Esophagus squamous epithelium (tissue), 5 donors: ENCODE measurements at places on chromosomes 1 and 21.

GRCh38 chr1:112927462-112927990, 28.5 kb downstream of the SLC16A1 start:
- no peak for DNase-seq

DNA sequence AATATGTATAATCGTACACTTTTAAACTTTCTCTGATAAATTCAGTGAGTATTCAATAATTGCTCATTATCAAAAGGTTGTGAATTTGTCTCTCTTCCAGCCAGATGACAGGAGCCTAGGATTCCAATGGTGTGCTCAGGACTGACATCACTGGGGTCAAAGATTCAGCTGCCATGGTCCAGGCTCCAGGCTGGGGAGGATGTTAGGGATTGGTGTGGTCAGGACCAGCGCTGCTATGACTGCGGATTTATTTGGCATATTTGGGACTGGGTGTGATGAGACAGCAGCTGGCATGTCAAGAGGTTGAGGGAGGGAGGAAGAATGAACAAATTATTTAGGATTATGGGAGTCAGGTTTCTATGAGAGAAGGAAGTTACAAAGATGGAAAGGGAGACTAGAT, 48.2 kb upstream of the ABCA4 start:
- DNase-seq = no peak

DNA sequence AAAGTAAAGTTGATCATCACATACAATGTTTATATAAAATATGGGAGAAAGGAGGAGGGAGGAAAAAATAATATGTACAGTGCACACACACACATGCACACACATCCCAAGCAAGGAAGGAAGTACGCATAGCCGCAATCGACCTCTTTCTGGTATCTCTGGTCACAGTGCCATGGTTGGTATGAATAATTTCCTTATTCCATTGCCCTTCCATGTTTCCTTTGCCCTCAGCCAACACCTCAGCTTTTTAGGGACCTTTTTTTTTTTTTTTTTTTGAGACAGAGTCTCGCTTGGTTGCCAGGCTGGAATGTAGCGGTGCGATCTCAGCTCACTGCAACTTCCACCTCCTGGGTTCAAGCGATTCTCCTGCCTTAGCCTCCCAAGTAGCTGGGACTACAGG, 20.6 kb downstream of the CITED4 start:
- DNase-seq = no peak

DNA sequence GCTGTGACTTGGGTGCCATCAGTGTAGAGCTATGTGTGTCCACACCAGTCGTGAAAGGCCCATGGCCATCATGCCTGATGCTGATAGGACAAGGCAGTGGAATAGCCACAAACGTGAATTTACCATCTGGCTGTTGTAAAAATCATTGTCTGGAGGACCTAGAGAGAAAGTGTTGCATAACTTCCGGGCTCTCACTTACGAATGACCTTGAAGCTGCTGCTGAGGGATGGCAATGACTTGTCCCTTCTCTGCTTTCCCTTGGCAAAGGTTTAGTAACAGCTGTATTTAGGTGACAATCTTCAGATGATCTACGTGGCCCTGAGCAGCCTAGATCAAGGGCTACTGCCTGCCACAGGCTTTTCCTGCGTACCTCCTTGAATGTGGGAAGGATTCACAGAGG, 5.8 kb downstream of the ATP1B1 start:
- no peak for DNase-seq
